Left lobe of liver (tissue), 2 donors: ENCODE measurements at places on chromosomes 3 and 15.

DNA sequence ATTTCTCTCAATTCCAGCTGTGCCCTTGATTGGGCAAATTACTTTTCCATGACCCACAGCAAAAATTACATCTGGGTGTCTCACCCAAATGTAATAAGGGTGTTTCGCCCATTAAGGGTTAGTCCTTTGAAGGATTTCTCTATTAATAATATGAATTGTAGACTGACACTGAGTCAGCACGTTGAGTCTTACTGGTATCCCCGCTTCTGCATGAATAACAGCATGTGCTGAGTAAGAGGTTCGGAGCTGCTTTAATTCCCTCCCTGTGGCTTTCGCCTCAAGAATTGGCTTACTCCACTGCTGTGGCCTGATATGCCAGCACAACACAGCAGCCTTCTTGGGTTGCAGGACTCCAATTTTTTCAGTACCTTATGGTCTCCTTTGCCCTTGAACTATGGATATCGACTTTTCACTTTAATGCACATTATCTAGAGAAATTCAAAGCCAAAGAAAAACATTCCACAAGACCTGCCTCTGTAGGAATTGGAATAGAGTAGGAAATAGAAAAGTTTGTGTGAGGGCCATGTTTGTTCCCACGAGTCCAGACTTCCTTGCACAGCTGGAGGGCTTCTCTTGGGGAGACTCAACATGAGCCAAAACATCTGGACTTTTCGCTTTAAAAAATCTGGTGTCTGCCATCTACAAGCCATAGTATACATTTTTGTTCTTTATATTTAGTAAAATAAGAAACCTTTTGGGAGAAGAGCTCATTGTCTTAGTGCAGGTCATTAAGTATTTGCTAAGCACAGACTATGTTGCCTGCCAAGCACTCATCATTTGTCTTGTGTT is 20.7 kb upstream of the ERC2 start:
- DNase-seq, result no peak

DNA sequence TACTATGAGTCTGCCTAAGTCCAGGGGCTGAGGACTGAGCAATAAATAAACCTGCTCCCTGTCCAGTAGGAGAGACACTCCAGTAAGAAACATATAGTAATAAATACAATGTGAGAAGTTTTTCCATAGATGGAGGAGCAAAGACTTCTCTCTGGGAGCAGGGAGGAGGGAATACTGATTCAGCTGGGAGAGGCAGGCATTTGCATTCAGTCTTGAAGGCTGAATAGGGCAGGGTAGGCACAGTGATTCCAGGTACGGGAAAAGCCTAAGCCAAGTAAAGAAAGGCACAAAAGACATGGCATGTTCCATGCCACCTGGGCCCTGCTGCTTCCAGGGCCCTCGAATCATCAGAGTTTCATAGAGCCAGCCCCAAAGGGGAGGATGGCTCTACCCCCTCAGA is 59.6 kb upstream of the GLCE start:
- no peak for DNase-seq

DNA sequence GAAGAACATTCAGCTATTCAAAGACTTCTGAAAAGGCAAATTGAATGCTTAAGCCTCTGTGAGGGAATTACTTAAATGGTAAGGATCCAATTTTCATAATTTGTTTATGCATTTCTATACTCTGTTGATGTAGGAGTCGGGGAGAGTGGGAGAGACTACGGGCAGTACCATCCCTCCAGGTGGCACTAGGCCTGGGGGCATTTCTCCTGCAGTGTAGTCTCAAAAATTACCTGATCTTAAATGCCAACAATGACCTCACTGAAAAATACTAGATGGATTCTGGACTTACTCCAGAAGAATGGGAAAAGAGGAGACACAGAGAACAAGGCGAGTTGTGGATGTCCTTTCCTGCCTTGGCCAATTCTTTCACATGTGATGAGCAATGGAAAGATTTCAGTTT is 77.8 kb upstream of the PLXND1 start:
- DNase-seq, result no peak

- DNase-seq, result no peak
Observed at GRCh38 chr15:65903296-65904073, 34.2 kb downstream of the RAB11A start.

- DNase-seq, result peak; percentile 15
Observed at GRCh38 chr3:183493296-183494045, 62.0 kb downstream of the KLHL6 start.

GRCh38 chr15:41411031-41411430 is 5.9 kb upstream of the RTF1 start:
- DNase-seq, result no peak

DNA sequence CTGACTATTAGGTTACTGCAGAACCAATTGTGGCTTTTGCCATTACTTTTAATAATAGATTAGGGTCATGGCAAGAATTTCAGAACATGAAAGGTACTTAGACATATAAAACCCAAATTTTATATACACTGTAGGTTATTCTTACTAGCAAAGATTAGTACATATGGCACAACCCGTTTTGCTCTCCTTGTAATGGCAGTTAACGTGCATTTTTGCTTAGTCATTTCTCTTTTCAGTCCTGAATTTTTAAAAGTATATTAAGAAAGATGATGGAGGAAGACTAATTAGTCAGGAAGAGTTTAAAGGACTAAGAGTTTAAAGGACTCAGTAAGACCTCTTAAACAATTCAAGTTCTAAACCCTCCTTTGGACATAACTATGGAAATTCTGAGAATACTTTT is 114.0 kb downstream of the PEAK1 start:
- no peak for DNase-seq

- DNase-seq, result no peak
Observed at GRCh38 chr3:176978441-176978840, 218.8 kb downstream of the TBL1XR1 start.

GRCh38 chr3:49386056-49386756 is 25.6 kb downstream of the RHOA start:
- no peak for DNase-seq

DNA sequence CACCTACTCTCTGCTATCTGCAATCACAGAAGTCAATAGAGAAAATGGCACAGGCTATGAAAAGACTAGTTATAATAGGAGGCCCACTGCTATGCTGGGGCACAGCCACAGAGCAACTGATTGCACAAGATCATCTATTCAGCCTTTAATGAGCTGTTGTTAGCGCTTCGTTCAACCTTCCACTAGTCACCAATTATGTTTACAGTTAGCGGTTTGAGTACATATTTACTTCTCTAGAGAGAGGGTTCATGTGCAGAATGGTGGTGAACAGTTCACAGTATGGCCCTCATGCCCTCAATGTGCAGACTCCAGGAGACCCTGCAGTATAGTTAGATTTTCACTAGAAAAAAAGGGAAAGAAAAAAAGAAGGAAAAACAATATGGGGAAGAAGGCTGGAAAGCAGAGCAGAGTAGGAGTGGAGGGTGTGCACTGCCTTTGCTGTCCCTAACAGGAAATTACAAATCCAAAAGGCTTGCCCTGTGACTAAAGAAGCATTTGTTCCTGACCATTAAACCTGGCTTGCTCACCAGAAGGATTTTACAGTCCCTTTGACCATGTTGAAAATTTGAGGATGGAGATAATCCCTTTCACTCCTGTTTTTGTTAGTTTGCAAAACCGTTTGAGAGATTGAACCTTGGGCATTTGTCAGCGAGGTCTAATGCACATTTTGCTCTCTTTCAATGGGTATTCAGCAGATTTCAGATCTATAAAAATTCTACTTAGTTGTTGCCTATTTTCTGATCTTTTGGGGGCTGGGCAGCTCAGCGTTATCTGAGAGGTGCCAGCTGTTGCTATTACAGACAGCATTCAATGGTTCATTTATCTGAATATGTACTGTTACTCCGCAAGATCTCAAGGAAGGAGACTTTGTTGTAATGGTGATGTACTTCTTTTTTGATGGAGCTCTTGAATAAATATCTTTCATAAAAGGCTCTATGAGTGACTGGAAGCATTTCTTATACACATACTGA is 296.1 kb downstream of the LSAMP start:
- DNase-seq, result no peak

GRCh38 chr3:48065035-48065434 is 48.8 kb upstream of the MAP4 start:
- DNase-seq, result no peak

GRCh38 chr3:4957978-4958377 is 21.3 kb upstream of the BHLHE40 start:
- DNase-seq, result no peak

- no peak for DNase-seq
Observed at GRCh38 chr3:174110761-174111160, 713.2 kb downstream of the NLGN1 start.

DNA sequence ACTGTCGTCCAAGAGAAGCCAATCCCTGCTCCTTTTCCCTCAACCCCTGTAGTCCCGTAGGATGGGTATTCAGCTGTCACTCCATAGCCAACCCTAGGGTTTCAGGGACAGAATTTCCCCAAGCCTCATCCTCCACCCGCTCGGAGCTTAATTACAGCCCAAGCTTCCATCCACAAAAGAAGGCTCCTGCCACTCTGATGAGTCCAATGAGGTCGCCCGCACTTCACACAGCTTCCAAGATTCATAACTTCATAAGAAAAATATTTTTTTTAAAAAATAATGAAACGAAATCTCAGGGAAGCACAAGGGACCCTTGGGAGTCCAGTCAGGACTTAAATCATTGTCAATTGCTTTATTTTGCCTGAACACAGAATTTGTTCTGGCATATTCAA is 75.6 kb downstream of the SLC12A8 start:
- DNase-seq, result no peak

DNA sequence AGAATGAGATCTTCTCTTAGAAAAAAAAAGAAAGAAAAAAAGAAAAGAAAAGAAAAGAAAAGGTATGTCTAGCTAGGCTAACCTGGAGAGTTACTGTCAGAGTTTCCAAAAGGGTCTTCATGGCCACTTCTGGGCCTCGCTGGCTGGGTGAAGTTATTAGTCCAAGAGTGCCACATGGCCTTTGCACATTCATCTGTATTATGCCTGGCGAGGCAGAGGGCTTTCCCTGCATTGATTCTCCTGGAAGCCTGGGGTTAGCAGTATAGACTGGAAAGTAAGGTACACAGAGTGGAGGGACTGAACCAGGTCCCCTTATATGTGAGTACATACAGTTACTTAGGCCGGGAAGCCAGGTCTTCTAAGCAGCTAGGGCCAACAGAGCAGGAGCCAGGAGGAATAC is 54.8 kb upstream of the CGNL1 start:
- DNase-seq, result no peak

- DNase-seq, result no peak
Observed at GRCh38 chr3:170424879-170425278, 6.2 kb downstream of the CLDN11 start.

DNA sequence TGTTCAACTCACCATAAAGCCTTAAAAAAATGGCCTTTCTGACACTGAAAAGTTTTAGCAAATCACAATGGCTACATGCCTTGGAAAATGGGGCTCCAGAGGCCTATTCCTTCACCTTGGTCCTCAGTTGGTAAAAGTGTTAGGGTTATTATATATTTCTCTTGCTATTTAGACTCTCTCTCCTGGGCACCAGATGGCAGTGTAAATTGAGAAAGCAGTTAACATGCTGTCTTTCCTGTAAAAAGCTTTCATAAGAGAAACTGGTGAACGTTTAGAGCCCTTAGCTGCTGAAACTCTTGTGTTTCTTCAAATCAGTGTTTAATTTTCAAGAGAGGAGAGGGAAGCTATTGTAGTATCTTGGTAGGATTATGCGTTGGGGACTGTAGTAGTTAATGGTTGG is 89.9 kb downstream of the LRTM1 start:
- DNase-seq, result no peak

DNA sequence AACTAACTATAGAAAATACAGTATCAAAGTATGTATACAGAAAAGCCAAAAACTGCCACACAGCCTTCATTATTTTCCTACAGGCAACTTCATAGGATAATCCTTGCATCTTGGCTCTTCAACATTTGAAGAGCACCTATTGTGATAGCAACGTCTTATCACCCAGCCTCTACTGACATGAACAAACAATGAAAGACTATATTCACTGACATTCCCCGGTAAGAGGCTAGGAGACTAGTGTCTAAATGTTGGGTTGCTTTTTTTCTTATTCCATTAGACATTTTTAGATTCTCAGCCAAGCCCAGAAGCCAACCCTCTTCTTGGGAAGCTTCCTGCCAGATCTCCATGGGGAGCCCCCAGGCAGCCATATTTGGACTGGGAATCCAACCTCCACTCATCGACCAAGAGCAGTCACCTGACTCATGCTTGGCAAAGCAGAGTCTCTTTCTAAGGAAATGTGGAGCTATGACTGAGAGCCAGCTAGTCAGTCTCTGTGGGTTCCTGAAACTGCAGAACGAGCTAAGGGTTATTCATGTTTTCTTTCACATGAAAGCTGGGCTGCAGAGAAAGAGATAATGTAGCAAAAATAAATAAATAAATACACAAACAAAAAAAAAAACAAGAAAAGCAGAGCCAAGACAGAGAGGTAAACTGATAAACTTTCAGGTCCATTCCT is 227.5 kb downstream of the MAGI1 start:
- DNase-seq, result no peak

DNA sequence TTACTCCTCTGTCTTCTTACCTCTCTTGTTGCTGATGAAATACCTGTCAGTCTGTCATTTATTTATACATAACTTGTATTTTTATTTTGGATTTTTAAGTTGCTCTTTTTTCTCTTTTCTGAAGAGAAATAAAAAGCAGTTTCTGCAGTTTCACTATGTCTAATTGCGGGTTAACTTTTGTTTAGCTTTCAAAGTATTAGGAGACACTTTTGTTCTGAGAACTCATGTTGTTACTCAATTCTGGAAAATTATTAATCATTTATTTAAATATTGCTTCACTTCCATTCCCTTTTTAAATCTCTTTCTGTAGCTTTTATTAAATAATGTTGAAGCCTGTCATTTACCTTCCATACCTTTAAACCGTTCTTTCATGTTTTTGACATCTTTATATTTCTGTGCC is 29.2 kb downstream of the MYLK start:
- DNase-seq, result no peak

DNA sequence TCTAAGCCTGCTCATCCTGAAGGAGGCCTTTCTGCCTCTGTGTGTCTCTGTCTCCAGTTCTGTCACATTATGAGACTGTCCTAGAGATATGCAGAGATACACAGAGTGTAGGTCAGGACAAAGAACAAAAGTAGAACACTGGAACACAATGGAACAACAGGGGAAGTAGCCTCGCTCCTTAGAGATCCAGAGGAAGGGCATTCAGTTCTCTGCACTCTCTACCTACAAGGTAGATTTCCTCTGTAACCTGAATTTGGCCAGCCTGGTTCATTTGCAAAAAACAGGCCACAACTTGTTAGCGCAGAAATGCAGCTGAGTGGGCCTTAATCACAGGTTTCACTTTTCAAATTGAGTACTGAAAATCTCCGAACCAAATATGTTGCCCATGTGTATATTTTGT is 19.4 kb downstream of the NEK10 start:
- no peak for DNase-seq

GRCh38 chr3:32376115-32376514 is 15.5 kb upstream of the CMTM7 start:
- DNase-seq, result no peak
